ENCODE measurements at places on chromosomes 7 and 10.

- DNase-seq = peak; percentile 82
Measured at GRCh38 chr7:136134503-136134902, 157.3 kb upstream of the MTPN start.

- DNase-seq = no peak
Measured at GRCh38 chr7:120654241-120654640, 203.7 kb downstream of the TSPAN12 start.

DNA sequence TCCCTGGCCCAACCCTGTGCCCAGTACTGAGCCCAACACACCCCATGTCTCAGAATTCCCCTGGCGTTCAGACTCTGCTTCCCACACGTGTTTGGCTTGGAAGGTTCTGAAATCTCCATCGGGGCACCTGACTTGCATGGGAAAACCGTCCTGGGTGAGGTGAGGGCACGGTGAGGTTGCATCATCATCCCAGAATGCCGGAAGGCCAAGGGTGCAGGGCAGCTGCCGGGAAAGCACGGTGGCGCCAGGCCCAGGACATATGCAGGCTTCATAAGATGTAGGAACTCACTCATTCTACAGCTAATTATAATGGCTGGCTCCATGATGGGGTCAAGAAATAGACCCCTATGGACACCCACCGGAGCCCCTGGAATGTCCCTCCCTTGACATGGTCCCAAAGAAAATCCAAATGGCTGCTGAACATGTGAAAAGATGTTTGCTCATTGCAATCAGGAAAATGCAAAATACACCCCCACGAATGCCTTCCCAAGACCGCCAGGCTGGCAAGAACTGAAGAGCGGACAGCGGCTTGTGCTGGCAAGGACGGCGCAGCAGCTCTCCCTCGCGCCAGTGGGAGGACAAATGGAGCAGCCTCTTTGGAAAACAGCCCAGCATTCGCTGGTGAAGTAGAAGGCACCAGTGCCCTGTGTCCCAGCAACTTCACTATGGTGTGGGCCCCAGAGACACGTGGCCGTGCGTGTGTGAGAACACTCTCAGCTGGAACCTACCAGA is 2.3 kb downstream of the KNDC1 start:
- DNase-seq = no peak

GRCh38 chr10:100413173-100413572 is 49.6 kb upstream of the WNT8B start:
- DNase-seq = peak; percentile 55

GRCh38 chr7:157009778-157010587 is 480 bp downstream of the MNX1 start:
- no peak for DNase-seq

DNA sequence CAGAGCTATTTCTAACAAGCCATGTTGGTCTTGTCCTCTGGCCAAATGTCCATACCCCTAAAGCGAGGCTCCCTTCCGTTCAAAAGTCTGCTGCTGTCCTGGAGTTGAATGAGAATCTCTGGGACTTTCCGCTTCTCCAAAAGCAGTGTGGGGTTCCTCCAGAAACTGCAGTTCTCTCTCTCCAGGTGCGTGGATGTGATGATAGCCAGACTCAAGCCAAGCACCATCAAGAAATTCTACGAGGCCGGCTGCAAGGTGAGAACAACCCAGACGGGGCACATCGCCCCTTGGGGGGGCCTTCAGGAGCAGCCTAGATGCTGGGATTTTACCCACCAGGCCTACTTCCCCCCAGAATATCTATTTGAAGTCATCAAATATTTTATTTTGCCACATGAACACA is 26.5 kb downstream of the BTBD16 start:
- DNase-seq = no peak

GRCh38 chr10:53748319-53748718 is 975.7 kb upstream of the MBL2 start:
- DNase-seq = no peak

DNA sequence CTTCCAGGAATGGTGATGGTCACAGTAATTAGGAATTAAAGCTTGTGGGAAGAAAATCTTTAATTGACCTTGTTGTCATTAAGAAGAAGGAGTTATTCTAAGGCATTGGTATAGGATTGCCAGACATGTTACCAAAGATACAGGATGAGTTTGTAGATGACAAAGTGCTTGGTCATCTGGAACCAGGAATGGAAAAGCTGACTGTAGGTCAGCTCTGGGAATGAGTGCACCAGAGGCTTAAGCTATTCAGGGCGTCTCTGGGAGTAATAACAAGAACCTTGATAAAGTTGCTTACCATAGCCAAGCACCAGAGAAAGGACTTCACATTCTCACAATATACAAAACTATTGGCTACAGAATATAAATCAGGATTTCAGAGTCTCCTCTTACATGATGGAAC is 89.0 kb downstream of the PHTF2 start:
- DNase-seq = no peak

DNA sequence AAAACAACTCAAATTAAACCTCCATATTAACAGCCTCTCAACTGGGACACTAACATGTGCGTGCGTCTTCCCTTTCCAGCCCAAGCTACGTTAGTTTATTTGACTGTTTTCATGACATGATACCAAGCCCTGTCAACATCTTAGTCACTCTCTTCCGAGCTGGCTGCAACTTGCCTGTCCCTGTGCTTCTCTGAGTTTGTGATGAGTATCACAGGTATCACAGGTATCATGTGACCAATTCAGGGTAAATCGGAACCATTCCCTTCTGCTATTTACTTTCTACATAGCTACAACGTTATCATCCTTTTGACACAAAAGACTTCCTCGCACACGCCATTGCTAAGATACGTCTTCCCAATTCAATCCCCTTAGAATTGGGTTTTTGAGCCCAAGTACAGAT is 70.2 kb downstream of the CAV1 start:
- DNase-seq = no peak

DNA sequence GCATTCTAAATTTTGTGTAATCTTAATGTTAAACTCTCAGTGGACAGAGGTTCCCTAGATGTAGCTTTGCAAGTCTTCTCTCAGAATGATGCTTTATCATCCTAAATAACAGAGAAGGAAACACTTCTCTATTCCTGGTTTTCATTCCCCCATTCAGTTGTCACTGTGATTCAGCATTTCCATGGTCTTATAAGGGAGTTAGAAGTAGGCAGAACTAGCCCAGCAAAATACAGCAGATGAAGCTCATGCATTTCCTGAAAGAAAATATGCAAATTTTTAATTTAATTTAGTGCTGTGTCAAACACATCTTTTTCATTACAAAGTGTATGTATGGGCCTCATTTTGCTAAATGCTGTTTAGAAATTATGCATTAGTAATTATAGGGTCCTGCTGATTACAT is 70.1 kb downstream of the ITPRID1 start:
- DNase-seq = no peak

DNA sequence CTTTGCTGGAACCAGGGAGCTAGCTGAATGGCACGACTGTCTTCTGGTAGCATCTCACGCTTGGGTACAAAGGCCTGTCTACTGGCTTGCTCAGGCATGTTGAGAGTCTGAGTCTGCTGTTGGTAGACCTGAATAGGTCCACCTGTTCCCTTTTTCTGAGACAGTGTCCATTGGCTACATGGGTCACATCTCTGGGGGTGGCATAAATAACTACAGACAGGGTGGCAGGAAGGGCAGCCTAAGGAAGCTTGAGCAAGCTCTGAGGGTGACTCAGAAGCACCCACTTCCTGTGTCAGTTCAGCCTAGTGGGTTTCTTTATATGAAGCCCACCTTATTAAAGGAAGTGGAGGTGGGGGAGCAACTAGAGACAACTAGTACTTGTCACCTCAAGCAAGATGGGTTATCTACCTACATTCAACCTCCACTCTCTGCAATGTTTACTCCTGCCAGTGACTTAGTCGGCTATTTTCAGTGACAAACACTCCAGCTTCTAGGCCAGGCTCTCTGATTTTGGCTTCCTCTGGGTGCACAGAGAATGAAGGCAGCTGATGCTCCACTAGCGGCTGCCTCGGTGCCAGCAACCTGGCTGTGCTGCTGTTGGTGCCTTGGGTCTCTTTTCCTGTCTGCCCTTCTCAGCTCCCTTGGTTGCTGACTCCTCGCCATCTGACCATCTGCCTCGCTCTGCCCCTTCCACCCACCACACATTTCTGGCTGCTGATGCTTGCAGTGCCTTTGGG is 5.7 kb upstream of the ZYX start:
- DNase-seq = no peak

- DNase-seq = peak; percentile 44
Measured at GRCh38 chr7:6375348-6376101, 72.2 kb downstream of the DAGLB start.

DNA sequence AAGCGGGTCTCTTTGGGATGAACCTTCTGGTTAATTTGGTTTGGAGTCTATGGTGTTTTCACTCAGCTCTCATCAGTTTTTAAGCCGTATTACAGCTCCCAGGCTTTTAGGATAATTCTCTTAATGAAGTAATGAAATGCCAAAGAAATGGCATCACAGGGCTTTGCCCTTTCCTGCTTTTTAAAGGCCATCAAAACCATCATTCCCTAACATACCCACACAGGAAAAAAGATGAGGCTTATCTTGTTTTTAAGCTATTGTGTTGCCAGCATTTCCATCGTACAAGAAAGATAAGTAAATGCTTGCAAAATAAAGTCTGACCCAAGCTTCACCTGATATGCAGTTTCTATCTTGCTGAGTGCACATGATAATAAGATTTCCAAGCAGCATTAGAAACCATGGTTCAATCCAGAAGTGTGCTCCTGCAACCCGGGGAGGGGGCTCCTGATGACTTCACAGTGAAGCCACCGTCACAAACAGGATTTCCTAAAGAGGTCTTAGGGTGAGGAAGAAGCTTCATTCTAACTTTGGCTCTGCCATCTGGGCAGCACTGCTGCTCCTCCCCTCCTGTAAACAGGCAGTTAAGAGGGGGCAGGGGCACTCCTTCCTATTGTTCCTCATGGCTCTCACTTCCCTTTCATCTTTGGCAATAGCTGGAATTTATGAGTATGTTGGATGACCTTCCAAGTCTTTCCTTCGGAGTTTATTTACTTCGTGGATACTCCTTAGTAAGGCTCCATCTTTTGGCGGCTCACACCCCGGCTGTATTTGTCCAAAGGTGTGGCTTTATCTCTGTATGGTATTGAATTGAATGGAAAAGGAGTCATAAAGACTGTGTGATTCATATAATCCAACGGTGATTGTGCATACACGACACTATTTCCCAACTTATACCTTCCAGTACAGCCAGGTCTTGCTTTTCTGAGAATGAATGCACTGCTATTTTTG is 55.2 kb upstream of the FAM133B start:
- DNase-seq = no peak

DNA sequence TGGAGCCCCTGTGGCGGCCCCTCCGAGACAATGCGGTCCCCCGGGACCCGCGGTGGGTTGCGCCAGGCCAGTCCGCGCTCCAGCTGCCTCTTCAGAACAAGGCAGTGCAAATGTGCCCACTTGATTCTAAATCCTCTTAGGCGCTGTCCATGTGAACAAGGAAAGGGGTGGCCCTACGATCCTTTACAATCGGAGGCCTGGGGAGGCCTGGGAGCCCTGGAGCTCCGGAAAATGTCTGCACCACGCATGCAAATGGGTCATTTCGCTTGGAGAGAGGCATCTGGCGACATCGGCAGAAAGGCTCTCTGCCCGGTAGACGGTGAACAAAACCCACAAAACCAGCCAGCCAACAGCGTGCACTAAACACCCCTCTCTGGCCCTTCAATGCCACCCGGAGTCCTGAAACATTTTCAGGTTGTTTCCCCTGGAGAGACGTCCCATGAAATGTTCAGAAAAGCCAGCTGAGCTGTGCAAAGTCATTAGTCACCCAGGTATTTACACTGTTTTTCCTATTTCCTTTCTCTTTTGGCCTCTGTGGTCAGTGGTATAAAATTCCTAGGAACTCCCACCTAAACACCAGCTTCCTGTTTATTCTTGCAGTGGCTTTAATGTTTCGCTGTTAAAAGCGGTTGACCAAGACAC is 102.8 kb upstream of the ZNF438 start:
- DNase-seq = no peak

- DNase-seq = no peak
Measured at GRCh38 chr10:74194999-74195398, 44.0 kb downstream of the ADK start.

DNA sequence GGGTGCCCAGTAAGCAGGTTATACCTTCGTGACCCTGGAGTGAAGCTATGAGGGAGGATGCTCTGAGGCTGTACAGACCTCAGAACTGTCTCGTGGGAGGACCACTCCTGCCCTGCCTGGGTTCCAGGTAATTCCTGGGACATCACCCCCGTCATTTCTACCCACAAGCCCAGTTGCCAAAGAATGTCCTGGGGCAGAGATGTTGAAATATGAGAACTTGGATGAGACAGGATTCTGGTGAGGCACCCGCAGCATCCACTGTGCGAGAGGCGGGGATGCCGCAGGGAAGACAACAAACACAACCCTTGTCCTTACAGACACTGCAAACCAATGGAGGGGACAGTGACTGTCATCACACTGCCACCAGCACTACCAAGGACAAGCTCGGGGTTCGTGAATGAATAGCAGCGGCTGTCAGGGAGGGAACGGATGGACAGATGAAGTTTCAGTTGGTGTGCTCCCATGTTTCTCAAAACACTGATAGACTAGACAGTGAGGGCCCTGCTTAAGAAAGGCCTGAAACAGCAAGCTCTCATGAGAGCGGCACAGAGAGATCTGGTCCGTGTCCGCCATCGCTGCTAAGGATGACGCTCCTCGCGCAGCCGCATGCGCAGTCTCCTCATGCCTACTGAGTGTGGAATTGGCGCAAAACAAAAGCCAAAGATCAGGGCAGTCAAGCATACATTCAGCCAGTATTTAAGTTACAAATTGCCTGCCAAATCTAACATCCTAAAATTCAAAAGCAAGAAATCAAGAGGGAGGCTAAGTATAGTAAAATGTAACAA is 82.0 kb upstream of the RHEB start:
- DNase-seq = no peak

DNA sequence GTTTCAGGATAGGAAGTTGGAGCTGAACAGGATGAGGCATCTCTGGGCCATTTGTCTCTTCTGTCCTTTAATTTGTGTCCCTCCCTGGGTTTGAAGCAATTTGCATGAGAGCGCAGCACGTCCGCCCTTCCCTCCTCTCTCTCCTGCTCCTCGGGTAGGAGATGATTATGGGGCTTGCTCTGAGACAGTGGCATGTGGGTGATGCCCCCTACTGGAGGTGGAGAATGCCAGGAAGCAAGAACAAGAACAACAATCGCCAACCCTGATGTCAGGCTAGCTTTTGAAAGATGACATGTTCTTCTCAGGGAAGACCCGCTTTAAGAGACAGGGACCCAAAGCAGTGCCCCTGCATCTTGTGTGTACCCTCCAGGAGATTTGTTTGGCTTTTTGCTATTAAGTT is 63.9 kb upstream of the LOXL4 start:
- no peak for DNase-seq

GRCh38 chr10:129728905-129729795 is 234.9 kb downstream of the EBF3 start:
- DNase-seq = no peak

DNA sequence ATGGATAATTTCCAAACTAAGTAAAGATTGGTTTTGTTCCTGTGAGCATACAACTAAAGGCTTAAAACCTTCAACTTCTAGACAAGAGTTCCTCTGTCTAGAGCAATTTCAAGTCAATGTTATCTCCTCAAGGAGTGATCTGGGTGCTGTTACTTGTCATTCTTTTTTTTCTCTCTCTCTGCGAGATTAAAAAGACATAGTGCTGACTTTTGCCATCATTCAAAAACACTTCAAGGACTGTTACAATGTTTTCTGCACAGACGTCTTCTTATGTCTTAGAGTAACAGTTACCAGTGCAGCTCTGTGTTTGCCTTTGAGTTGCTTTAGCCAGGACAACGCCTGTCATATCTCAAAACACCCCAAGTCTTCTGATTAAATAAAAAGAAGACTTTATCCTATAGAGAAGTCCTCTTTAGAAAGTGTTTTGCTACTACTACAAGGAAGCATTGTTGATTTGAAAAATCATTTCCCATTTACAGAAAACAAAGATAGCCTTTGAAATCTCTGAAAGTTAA is 263.5 kb upstream of the FERD3L start:
- DNase-seq = peak; percentile 62

Data from COLO829 (cell line).